Karpas-422 (cell line): ENCODE measurements at places on chromosomes 3 and 15.

DNA sequence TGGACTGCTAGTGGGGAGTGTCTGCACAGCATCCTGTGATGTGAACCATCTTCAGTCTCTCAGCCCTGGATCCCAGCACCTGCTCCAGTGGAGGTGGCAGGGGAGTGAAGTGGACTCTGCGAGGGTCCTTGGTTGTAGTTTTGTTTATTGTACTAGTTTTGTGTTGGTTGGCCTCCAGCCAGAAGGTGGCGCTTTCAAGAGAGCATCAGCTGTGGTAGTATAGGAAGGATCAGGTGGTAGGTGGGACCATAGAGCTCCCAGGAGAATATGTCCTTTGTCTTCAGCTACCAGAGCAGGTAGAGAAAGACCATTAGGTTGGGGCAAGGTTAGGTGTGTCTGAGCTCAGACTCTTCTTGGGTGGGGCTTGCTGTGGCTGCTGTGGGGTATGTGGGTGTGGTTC, 20.9 kb downstream of the NEK11 start:
- DNase-seq, result no peak

DNA sequence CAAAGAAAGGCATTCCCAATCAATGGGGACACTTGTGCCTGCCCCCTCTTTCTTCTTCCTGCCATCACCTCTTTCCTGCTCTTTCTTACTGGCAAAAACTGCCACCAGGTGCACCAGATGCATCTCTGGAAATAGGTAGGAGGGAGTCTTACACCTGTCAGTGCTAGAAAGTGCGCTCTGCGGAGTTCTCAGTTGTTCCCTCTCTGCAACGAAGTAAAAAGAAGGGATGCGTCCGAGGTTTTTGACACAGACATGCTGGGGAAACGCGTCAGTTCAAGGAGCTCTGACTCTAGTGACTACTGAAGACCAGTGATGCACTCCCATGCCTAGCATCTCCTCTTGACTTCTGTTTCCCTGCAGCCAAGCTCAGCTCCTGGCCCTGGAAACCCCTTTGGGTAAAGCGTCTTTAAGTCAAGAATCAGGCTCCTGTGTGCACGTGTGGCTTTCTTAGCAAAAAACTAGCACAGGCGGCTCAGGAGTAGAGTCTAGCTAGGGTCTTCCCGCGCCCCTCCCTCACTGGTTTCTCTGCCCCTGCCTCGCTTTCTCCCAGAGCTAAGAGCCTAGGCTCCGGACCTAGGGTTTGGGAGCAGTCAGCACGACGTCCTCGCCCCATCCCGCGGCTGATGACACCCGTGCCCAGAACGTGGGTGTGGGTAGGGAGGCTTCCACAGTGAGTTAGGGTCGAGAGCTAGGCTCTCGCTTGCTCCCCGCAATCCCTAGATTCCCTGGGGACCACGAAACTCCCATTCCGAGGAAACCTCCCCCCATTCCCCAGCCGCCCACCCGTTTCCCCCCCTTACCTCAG, 564 bp upstream of the GRM7 start:
- DNase-seq, result no peak

DNA sequence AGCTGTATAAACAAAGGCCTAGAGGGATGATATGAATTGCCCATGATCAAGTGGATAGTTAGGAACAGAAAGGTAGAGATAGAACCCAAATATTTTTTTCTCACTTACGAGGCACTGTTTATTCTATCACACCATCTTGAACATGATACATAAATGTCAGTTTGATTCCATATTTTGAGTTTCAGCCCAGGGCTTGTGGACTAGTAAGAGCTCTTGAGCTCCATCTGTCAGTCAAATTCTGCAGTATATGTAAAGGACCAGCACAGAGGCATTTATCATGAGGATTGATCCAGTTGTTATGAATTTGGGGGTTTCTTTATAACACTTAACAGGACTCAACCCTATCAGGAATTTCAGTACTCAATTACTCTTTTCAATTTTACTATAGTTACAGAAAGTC, 4.8 kb downstream of the SLC27A2 start:
- no peak for DNase-seq

DNA sequence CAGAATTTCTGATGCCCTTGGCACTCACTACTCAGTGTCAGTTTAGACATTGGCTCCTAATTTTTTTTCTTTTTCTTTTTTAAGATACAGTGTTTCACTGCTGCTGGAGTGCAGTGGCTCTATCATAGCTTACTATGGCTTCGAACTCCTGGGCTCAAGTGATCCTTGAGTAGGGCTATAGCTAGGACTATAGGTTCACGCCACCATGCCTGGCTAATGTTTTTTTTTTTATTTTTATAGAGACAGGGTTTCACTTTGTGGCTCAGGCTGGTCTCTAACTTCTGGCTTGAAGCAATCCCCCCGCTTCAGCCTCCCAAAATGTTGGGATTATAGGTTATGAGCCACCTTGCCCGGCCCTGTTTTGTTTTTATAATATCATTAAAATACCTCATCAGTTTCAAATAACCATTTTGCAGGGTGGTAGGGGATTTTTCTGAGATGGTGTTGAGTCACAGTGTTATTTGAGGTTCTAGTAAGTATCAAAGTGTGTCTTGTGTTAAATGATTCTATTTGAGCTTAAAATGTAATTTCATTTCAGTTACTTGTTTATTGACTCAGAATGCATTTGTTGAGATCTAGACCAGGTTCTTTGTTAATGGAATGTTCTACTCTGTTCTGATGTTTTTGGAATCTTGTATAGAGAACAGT, 7.0 kb downstream of the FNDC3B start:
- DNase-seq, result no peak

GRCh38 chr3:11154953-11155325, 646 bp downstream of the HRH1 start:
- no peak for DNase-seq

DNA sequence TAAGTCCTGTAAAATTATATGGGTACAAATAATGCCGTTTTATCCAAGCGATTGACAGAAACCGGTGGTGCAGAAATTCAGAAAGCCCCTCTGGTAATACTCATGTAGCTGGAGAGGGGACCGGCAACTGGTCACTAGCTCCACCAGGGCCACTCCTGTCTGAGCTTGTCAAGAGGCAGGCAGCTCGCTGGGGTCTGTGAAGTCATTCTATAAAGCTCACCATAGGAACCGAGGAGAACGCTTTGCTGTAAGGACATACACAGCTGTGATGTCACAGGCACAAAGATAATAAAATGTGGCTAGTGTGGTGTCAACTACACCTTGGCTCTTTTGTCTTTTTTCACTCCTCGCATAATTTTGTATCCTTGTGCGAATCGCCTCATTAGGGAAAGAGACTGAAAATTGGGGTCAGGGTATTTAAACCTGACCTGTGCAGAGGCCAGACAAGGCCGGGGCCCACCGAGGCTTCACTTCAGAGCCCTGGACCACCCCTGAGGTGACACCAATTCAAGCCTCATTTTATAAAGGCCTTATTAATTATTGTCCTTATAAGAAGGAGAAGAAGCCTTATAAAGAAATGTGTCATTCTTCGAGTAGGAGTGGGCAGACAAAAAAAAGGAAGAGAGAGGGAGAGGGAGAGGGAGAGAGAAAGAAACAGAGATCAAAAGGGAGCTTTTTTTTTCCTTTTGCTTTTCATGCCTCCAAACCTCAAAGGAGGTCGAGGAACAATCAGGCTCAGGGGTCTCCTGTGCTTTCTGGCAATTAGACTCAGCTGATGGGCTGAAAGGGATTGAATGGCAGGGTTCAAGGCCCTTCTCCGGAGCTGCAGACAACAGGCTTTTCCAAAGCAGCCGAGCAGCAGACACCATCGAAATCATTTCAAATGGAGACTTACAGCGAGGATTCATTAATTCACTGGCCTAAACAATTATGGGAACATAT, 813.3 kb upstream of the ARRDC4 start:
- no peak for DNase-seq

DNA sequence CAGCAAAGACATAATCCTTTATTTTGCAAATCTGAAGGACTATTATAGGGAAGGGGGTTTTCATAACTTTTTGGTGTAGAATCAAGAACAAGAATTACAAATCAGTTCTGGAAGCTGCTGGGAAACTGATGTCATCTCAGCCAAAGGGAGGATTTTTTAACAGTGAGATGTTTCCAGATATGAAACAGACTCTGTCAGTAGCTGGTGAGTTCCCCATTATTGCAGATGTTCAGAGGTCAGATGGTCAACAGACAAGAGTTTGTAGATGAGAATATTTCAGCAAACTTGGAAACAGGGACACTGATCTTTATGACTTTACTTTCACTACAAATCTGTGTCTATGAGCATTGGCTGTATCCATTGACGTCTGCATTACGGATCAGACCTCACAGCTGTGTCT, 71.9 kb upstream of the LPP start:
- no peak for DNase-seq

- DNase-seq, result no peak
Observed at GRCh38 chr3:122546151-122546550, 17.9 kb downstream of the PARP9 start.

DNA sequence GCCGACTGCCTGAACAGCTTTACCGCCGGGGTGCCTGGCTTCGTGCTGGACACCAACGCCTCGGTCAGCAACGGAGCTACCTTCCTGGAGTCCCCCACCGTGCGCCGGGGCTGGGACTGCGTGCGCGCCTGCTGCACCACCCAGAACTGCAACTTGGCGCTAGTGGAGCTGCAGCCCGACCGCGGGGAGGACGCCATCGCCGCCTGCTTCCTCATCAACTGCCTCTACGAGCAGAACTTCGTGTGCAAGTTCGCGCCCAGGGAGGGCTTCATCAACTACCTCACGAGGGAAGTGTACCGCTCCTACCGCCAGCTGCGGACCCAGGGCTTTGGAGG, 815 bp downstream of the SPINT1 start:
- DNase-seq, result no peak

- no peak for DNase-seq
Observed at GRCh38 chr3:67437789-67438188, 216.6 kb downstream of the SUCLG2 start.

DNA sequence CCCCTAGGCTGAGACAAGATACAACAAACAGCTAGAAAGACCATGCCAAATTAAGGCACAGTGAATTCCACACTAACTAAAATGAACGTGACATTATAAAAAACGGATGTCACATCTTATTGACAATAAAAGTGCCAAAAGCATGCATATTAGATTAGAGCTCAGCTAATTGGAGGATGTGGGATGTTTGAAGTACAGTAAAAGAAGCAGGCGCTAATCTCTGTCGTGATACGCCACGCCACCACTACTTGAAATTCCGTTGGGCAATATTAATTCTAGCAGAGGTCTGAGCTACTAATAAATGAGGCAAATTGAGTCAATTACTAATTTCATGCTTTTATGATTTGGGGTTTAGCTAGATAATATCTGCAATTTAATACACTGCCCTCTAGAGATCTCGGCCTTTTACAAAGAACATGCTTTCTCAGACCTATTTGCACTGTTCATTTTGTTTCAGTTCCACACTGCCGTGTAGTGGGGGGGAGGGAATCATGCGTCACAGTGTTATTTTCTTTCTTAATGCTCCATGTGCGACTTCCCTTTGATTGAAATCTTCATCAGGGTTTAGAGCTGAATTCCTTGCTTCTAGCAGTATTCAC, 52.9 kb upstream of the ROBO2 start:
- no peak for DNase-seq

- peak; percentile 65 for DNase-seq
Observed at GRCh38 chr3:130669740-130670139, 76.9 kb downstream of the PIK3R4 start.

GRCh38 chr15:49435174-49435573, 12.1 kb downstream of the FGF7 start:
- no peak for DNase-seq

GRCh38 chr3:60064210-60065178, 1014.7 kb upstream of the CFAP20DC start:
- no peak for DNase-seq

GRCh38 chr15:70778258-70779076, 15.1 kb upstream of the UACA start:
- no peak for DNase-seq
